ENCODE measurements at places on chromosomes 5 and 9. TPM values are rescaled to one million over a fixed set of nuclear protein-coding genes. Genes with fewer than 3 reads are reported as not detected.

GRIN1 gene
- not detected for total RNA-seq

GFI1B gene
- total RNA-seq = not detected

SLC1A1 gene
- 7.0 TPM for total RNA-seq

SPAAR gene
- 42.4 TPM for total RNA-seq

NUTM2F gene
- total RNA-seq = not detected

IFNA2 gene
- total RNA-seq = not detected

PCDHA11 gene
- total RNA-seq = not detected

HAUS6 gene
- 7.8 TPM for total RNA-seq

MPDZ gene
- total RNA-seq = 57.1 TPM

GAPT gene
- total RNA-seq = 11.4 TPM

CSF2 gene
- not detected for total RNA-seq

HDAC3 gene
- 37.7 TPM for total RNA-seq

CCDC192 gene
- total RNA-seq = 1.1 TPM

PCDHB12 gene
- total RNA-seq = 3.1 TPM

IGFBPL1 gene
- total RNA-seq = not detected

SLC1A3 gene
- total RNA-seq = 114 TPM

NELFB gene
- total RNA-seq = 27.0 TPM

NPR3 gene
- total RNA-seq = 26.4 TPM

PCDHB13 gene
- 2.4 TPM for total RNA-seq

AQP7 gene
- total RNA-seq = 222 TPM

LURAP1L gene
- total RNA-seq = 18.3 TPM

NUP188 gene
- 21.1 TPM for total RNA-seq

SLC34A1 gene
- not detected for total RNA-seq

ADAMTSL2 gene
- 0.66 TPM for total RNA-seq

C9 gene
- total RNA-seq = 1.3 TPM
